Thoracic aorta endothelial cell (primary cell): ENCODE measurements at places on chromosomes 6 and 20. TPM values are rescaled to one million over a fixed set of nuclear protein-coding genes. Genes with fewer than 3 reads are reported as not detected.

The TAGAP gene
- not detected in 2 replicates for total RNA-seq

The MTFR2 gene
- total RNA-seq: 8.0 and 9.0 TPM in 2 replicates

The CARMIL1 gene
- 9.3 and 12.5 TPM in 2 replicates for total RNA-seq

The OPRL1 gene
- 0.93 and 1.0 TPM in 2 replicates for total RNA-seq

The COL9A3 gene
- 0.27 and 0.29 TPM in 2 replicates for total RNA-seq

The CYP39A1 gene
- total RNA-seq: 0.13 and 0.22 TPM in 2 replicates

The COL11A2 gene
- 0.13 and 0.29 TPM in 2 replicates for total RNA-seq

The DEFB110 gene
- not detected in 2 replicates for total RNA-seq

The FBXO30 gene
- total RNA-seq: 21.1 and 24.1 TPM in 2 replicates

The PRICKLE4 gene
- total RNA-seq: 2.7 and 3.3 TPM in 2 replicates

The FAM50B gene
- total RNA-seq: 4.7 TPM in 2 replicates

The HLA-DRA gene
- not detected in 2 replicates for total RNA-seq

The C20orf204 gene
- total RNA-seq: 2.1 and 3.3 TPM in 2 replicates

The PPP1R16B gene
- total RNA-seq: 78.5 and 93.3 TPM in 2 replicates

The GDAP1L1 gene
- total RNA-seq: not detected in 2 replicates
